OCI-M1 (cell line): ENCODE measurements at places on chromosomes 4 and X.

DNA sequence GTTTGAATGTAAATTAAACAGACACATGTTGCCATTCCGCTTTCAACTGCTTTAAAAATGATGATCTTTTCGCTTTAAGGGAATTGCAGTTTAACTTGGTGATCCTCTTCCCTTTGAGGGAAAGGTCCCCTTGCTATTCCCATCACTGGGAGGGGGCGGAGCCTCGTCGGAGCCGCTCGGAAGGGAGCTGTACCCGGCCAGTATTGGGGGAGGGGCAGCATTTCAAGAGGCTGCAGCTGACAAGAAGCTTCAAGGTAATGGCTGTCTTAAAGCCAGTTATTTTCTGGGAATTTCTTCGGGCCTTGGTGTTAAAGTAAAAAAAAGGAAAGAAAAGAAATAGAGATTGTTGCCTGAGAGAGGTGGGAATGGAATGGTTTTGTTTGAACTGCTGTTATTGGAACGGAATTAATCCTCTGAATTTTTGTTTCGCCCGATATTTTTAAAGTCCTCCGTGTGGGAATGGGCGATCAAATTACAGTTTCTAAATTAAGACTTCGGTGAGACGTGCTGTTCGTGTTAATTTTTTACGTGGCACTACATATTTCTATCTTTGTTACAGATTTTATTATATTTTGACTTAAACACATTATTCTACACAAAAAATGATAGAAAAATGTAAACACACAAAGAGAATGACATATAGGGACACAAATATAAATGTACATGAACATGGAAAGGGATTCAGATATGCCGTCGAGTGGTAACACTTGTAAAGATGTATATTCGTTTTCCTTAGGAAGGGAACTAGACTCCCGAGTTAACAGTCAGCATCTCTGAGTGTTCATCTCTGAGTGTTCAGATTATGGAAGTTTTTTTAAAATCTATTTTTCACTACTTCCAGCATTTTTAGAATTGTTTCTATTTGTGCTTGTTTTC is 9.2 kb downstream of the PWWP3B start:
- no peak for DNase-seq

- DNase-seq = no peak
These were observed 40.1 kb downstream of the NUDT11 start for GRCh38 chrX:51456246-51456645.

DNA sequence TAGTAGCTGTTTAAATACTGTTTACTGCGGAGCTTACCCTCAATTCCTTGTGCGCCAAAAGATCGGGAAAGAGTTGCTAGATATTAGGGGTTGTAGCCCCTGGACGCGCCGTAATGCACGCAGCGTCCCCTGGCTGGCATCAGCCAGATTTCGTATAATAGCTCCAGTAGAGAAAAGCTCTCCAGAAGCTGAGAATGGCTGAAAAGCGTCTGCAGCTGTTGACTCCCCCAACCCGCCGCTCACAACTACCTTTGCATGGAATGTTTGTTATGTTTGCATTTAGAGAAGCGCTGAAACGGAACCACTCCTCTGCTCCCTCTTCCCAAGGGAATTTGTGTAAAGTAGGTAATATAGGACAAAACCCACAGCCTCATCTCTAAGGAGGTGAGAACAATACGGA is 3.7 kb downstream of the DOCK11 start:
- DNase-seq = no peak

GRCh38 chr4:110633358-110634341 is 10.8 kb upstream of the PITX2 start:
- no peak for DNase-seq

GRCh38 chr4:159191989-159192388 is 89.1 kb downstream of the RAPGEF2 start:
- DNase-seq = peak; percentile 85

- DNase-seq = no peak
These were observed 439.4 kb upstream of the KLHL4 start for GRCh38 chrX:87078231-87078630.

DNA sequence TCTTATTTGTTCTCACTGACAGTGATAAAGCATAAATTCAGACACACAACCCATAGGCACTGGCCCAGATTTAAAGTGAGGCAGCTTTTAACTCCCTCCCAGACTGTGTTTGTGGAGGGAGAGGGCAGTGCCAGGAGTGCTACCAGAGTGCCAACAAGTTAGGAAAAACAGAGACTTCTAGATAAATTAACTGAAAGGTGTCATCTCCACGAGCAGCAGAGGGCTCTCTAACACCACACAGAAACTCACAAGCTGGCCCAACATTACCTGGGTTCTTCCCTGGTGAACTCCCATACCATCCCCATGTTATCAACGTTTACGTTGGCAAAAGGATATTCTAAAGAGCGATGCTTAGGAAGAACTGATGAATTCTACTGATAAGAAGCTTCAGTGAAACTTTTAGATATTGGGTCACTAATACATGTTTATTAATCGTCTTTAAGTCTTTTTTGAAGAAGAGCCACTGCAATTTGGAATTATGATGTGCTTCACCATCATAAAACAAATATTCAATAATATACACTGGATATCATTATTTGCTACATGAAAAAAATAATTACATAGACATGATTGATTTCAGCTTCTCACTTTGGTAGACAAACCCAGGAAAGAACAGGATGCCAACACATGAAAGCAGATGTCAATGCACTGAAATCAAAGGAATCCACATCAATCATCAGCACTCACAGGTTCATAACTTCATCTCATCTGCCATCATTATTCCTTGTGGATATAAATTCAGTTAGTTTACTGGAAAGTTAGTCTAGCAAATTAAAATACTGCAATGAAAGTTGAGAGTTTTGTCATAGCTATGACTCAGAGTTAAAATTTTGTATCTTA is 121.2 kb upstream of the NAP1L5 start:
- peak; percentile 56 for DNase-seq
